Mucosa of gallbladder (tissue), 1 donor: ENCODE measurements at places on chromosomes 5 and 9.

- DNase-seq: peak; percentile 65
These were observed 3.5 kb downstream of the RALGDS start for GRCh38 chr9:133117271-133118178.

DNA sequence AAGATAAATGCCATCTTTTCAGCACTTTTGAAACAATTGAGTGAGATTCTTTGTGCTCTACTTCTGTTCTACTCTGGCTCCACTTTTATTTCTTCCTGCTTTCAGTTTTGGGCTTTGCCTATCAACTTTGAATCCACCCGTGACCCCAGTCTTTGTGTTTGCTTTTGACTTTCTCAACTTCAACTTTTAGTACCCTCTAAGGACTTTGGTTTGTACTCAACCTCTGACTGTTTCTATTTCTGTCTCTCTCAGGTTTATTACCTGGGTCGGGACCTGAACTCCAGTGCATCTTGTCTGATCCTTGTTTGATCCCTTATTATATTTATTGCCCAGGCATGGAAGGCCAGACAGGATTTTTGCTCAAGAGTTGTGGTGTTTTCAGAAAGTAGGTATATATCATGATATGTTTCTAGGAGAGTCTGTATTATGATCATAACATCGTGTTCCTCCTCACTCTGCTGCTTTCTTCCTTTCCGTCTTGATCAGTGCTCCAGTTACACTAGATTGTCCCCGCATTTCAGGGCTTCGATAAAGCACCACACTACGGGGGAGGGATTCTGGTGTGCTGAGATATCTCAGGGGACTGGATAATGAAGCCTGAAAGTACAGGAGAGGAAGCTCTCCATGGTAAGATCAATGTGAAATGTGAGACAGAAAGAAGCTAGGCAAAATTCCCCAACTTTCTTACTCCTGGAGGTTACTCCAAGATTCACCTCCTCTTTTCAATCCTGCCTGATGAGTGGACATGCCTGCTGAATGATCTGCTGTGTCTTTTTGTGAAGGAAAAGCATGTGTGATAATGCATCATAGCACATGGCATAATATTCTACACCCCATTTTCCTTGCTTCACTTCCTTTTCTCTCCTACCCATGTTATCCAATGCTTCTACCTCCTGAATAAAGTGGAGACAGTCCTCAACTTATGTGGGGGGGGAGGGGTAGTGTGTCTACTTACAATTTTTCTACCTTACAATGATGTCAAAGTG is 155.5 kb upstream of the GRIN3A start:
- no peak for DNase-seq

GRCh38 chr5:9394221-9394620 is 151.7 kb downstream of the SEMA5A start:
- no peak for DNase-seq

DNA sequence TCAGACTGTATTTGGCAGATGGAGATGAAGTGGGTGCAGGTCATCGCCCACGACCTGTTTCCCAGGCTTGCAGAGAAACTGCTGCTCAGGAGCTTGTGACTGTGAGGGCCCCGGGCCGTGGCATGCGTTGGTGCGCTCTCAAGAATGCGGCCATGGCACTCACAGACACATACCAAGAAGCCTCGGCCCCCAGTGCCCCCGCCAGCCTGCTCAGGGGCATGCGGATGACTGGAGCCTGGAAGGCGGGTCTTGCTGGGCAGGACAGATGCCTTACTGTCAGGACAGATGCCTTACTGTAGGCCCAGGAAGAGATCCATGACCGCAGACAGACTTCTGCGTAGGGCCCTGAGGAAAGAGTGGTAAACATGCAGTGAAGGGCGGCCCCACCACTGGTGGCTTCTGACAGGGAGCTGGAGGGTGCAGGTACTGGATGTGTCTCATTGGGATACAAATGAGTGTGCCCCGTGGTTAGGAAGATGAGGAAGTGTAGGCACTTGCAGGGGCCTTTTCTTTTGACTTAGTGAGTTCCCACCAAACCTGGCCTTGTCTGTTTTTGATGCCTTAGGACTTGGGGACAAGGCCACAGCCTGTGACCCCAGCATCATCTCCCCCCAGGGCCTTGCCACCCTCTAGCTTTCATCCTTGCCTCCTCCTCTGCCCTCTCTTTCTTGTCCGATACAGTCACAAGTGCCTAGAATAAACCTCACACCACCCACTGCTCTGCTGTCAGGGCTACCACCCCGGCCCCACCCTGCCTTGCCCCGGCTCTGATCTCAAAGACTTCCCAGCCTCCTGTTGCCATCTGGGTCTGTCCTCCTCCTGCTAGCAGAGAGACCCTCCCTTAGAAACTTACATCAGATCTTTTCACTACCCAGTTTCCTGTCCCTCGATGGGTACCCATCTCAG is 68.8 kb upstream of the ABL1 start:
- peak; percentile 23 for DNase-seq

DNA sequence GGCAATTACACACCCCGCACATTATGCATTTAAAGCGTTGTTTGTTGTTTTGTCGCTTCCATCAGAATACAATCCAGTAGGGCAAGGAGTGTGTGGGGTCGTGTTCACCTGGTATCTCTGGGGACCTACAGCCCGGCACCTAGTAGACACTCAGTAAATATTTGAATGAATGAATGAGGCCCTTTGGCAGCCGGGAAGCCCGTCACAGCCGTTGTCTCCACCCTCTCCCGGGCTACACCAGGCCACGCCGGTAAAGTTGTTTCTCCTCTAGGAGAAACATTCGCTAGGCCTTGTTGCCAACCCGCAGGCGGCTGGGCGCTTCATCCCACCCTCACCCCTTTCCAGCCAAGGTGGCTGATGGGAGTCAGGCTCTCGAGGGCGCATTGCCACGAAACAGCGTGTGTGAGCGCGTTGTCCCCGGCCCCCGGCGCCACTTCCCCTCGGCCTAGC is 876 bp upstream of the JAK2 start:
- DNase-seq: no peak
